Urothelium cell line (cell line): ENCODE measurements at places on chromosomes 3 and 15.

GRCh38 chr3:47661121-47661752 is 82.6 kb upstream of the CSPG5 start:
- DNase-seq = peak; percentile 6

DNA sequence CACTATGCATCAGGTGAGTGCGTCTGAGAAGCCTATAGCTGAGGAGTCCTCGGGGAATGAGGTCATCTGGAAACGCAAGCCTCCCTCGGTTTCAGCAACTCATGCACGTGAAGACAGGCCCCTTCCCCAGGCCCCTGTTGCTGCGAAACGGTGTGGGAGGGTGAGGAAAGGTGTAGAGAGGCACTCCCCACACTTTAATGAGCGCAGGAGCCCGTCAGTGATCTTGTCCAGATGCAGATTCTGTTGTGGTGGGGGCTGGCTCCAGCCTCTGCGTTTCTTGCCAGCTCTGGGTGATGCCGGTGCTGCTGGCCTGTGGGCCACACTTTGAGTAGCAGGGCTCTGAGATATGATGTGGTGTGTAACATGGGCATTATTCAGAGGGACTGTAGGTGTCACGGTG is 38.6 kb upstream of the LACTB start:
- no peak for DNase-seq

- DNase-seq = no peak
These were observed 80.0 kb downstream of the THSD4 start for GRCh38 chr15:71195242-71195641.

- DNase-seq = no peak
These were observed 377.3 kb downstream of the MECOM start for GRCh38 chr3:169286214-169286613.

- peak; percentile 84 for DNase-seq
These were observed at the start of gene GRM2 for GRCh38 chr3:51706788-51707731. TSS of gene GRM2 (plus strand) at chr3:51707068. CDS start at chr3:51708984, 1,916 bp downstream.
